ENCODE measurements at places on chromosomes 5 and 9.

- DNase-seq = no peak
Observed at GRCh38 chr9:96551403-96551802, 68.2 kb downstream of the CDC14B start.

DNA sequence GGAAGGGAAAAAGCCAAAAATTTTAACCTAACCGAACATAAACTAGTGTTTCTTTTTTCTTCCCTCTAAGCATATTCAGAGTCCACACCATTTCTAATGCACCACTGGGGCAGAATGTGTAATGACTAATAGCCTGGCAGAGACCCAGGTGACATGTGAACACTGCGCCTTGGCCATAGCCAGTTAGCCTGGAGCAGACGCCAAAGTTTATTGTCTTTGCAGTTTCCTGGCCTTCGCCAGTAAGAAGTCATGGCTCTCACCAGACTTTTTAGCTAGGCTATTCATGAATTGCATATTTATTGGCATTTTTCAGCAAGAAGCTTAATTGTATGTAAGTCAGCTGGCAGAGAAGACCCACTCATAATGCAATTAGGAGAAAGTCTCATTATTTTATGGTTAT, 182.8 kb upstream of the SLC27A6 start:
- peak; percentile 30 for DNase-seq

DNA sequence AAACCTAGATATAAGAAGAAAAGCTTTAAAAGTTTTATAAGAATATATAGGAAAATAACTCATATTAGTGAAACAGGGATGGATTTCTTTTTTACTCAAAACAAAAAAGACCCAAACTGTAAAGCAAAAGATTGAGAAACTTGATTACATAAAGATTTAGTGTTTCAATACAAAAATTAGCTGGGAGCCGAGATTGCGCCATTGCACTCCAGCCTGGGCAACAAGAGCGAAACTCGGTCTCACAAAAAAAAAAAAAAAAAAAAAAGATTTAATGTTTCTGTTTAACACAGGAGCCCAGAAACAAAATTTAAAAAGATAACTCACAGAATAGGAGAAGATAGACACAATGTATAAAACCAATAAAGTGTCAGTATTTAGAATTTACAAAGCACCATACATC, 45.2 kb downstream of the CDC14B start:
- DNase-seq = no peak

GRCh38 chr5:161009194-161009593, 157.2 kb upstream of the ATP10B start:
- no peak for DNase-seq

DNA sequence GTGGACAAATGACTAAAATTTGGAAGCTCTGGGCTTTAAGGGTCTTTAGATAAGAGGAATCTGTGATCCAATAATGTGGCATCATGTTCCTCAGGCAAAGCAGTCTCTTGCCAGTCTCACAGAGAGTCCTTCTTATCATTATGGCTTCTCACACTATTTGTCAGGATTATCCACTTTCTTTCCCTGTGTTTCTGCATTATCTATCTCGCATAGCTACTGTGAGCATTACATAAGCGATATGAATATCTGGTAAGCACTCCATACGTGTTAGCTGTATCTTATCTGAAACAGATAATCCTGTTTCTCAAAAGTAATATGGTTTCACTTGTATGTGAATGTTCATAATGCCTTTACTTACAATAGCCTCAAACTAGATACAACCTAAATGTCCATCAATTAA, 9.6 kb downstream of the MCC start:
- no peak for DNase-seq
